ENCODE measurements at places on chromosomes 2 and 18. TPM values are rescaled to one million over a fixed set of nuclear protein-coding genes. Genes with fewer than 3 reads are reported as not detected.

- H3K27me3 ChIP-seq = no peaks in the 10 kb centered on the region
- H3K36me3 ChIP-seq = no peaks in the 10 kb centered on the region
- no peak overlapping the region for H3K27ac ChIP-seq
- H3K4me3 ChIP-seq = no peak overlapping the region
Measured at GRCh38 chr2:67880291-67880761, 182.5 kb downstream of the C1D start.

GRCh38 chr18:43303376-43303775 is 26.1 kb upstream of the SYT4 start:
- no peak overlapping the region for H3K4me3 ChIP-seq
- H3K27me3 ChIP-seq = no peaks in the 10 kb centered on the region
- H3K36me3 ChIP-seq = no peaks in the 10 kb centered on the region
- H3K27ac ChIP-seq = no peak overlapping the region
- H3K4me1 ChIP-seq = no peaks in the 10 kb centered on the region
- DNase-seq = no peak

Gene LONRF2
- polyA plus RNA-seq = 1.5 TPM

Gene GTF2A1L
- polyA plus RNA-seq = 0.04 TPM

GRCh38 chr18:3153107-3153704 is 66.6 kb downstream of the MYOM1 start:
- no peaks in the 10 kb centered on the region for H3K36me3 ChIP-seq
- no peak overlapping the region for H3K27ac ChIP-seq
- no peak overlapping the region for H3K4me3 ChIP-seq
- DNase-seq = peak; percentile 33

DNA sequence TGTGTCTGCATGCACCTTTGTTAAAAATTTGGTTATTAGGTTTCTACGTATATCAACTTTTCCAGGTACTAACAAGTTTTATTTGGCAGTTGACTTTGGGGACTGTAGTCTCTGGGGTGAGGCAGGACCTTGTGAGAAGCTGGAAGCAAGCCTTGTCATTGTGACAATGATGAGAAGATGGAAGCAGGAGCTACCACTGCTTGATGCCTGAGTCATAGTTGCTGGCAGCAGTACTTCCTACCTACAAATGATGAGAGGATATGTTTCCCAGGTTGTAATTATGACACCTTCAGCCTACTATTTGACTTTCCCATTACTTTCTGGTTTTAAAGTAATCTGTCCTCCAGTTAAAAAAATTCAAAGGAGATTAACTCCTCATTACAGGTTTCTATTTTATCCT is 516.3 kb downstream of the NRXN1 start:
- no peak overlapping the region for H3K4me3 ChIP-seq
- H3K36me3 ChIP-seq = no peaks in the 10 kb centered on the region
- no peak overlapping the region for H3K27ac ChIP-seq
- H3K27me3 ChIP-seq = no peaks in the 10 kb centered on the region
- H3K4me1 ChIP-seq = no peaks in the 10 kb centered on the region
- DNase-seq = no peak

GRCh38 chr18:48675352-48675761 is 136.5 kb downstream of the CTIF start:
- H3K27ac ChIP-seq = no peak overlapping the region
- H3K27me3 ChIP-seq = no peaks in the 10 kb centered on the region
- H3K4me3 ChIP-seq = no peak overlapping the region
- peaks cover 30% of the 10 kb centered on the region for H3K4me1 ChIP-seq
- DNase-seq = peak; percentile 85

DNA sequence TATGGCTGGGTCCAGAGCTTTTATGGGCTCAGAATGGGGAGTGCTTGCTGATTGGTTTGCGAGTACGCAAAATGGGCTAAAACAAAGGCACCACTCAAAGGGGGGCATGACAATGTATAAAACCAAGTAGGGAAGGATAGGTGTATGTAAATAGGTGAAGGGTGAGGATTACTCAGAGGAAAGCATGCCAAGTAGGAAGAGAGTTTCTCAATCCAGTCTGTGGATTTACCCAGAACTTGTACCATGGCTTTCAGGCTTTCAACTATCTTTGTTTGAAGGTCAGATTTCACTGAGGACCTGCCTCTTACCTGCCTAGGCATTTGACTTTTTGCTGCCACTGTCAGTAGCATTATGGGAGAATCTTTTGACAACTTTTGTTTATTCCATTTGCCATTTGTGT is 92.3 kb downstream of the RAB3GAP1 start:
- no peak overlapping the region for H3K4me3 ChIP-seq
- DNase-seq = no peak
- no peaks in the 10 kb centered on the region for H3K4me1 ChIP-seq
- no peaks in the 10 kb centered on the region for H3K36me3 ChIP-seq
- no peak overlapping the region for H3K27ac ChIP-seq

- H3K4me3 ChIP-seq = no peak overlapping the region
- no peaks in the 10 kb centered on the region for H3K4me1 ChIP-seq
- H3K27ac ChIP-seq = no peak overlapping the region
- no peak for DNase-seq
- no peaks in the 10 kb centered on the region for H3K27me3 ChIP-seq
Measured at GRCh38 chr18:68244786-68245185, 470.1 kb downstream of the TMX3 start.

DNA sequence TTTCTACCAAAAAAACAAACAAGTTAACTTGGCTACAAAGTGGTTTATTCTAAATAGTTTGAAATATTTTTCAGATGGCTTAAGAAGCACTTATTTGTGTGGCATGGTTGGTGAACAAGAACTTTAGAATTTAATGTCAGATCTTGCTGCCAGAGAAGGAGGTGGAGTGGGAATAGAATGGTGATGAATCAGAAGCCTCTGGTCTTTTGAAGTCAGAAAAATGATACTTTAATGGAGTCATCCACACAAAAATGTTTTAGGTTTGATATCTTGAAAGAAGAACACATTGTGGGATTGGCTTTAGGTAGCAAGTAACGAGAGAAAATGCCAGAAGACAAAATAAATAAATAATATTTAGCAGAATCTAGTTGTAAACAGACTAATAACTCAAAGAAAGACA is 243.1 kb upstream of the FANCL start:
- H3K4me1 ChIP-seq = no peaks in the 10 kb centered on the region
- H3K27ac ChIP-seq = no peak overlapping the region
- no peaks in the 10 kb centered on the region for H3K36me3 ChIP-seq
- no peak overlapping the region for H3K4me3 ChIP-seq
- no peaks in the 10 kb centered on the region for H3K27me3 ChIP-seq
- no peak for DNase-seq

DNA sequence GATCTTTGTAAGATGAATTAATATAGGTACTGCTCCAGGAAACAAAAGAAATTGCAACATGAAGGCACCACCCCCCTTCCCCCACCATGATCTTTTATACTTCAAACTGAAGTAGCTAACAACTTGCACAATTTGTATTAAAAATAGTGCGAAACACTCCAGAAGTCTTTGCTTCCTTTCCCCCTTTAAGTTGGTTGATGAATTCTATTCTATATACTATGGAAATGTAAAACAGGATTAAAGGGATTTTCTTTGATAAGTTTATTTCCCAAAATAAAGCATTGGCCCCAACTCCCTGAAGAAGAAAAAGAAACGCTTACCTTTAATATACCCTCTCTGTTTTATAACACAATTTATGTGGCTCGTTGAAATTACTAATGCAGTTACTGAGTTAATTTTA is 227.1 kb downstream of the ARHGAP15 start:
- no peak overlapping the region for H3K27ac ChIP-seq
- no peak for DNase-seq
- no peaks in the 10 kb centered on the region for H3K4me1 ChIP-seq
- H3K27me3 ChIP-seq = no peaks in the 10 kb centered on the region
- H3K4me3 ChIP-seq = no peak overlapping the region

Gene BOK
- polyA plus RNA-seq = 14.9 TPM

- DNase-seq = peak; percentile 35
- no peak overlapping the region for H3K4me3 ChIP-seq
- H3K27me3 ChIP-seq = no peaks in the 10 kb centered on the region
- peak overlapping the region; percentile 81 for H3K27ac ChIP-seq
- no peaks in the 10 kb centered on the region for H3K36me3 ChIP-seq
- peaks cover 29% of the 10 kb centered on the region for H3K4me1 ChIP-seq
Measured at GRCh38 chr2:74843433-74843832, 9.5 kb downstream of the HK2 start.

GRCh38 chr2:240410004-240410403 is 25.5 kb upstream of the GPC1 start:
- H3K4me1 ChIP-seq = no peaks in the 10 kb centered on the region
- H3K27ac ChIP-seq = no peak overlapping the region
- DNase-seq = no peak
- H3K36me3 ChIP-seq = no peaks in the 10 kb centered on the region

Gene PSMA8
- not detected for polyA plus RNA-seq

- DNase-seq = no peak
- no peaks in the 10 kb centered on the region for H3K36me3 ChIP-seq
- no peak overlapping the region for H3K4me3 ChIP-seq
- H3K4me1 ChIP-seq = no peaks in the 10 kb centered on the region
Measured at GRCh38 chr2:105125920-105126319, 88.1 kb downstream of the MRPS9 start.

DNA sequence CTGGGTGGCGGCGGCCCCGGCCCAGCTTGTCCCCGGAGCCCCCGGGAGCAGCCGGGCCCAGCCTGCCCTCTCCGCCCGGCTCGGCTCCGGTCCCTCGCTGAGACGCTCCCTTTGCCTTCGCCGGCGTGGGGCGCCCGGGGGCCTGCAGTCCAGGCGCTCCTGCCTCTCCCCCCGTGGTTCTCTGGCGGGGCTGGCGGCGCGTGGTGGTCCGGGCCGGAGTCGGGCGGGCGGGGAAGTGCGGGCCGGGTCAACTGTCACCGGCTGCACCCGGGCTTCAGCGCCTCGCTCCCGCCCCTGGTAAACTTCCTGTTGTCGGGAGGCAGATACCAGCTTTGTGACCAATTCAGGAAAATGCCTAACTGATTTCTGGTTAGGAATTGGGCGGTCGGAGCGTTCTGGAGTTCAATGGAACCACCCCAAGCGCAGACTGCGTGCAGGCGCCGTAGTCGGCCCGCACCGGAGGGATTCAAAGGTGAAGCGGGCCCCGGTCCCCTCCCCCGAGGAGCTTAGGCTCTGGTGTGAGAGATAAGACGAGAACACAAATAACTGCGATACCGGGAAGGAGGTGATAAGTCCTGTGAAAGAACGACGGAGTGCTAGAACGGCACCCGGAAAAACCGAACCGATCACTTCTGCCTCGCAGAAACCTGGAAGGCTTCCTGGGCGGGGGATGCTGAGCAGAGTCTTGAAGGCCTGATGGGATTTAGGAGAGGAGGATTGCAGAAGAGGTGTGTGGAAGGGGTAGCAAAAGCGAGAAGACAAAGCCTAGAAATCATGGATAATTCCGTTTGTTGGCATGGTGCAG is 891 bp downstream of the CAB39 start:
- H3K27me3 ChIP-seq = no peaks in the 10 kb centered on the region
- peak overlapping the region; percentile 85 for H3K4me3 ChIP-seq
- H3K36me3 ChIP-seq = no peaks in the 10 kb centered on the region
- peak; percentile 85 for DNase-seq

DNA sequence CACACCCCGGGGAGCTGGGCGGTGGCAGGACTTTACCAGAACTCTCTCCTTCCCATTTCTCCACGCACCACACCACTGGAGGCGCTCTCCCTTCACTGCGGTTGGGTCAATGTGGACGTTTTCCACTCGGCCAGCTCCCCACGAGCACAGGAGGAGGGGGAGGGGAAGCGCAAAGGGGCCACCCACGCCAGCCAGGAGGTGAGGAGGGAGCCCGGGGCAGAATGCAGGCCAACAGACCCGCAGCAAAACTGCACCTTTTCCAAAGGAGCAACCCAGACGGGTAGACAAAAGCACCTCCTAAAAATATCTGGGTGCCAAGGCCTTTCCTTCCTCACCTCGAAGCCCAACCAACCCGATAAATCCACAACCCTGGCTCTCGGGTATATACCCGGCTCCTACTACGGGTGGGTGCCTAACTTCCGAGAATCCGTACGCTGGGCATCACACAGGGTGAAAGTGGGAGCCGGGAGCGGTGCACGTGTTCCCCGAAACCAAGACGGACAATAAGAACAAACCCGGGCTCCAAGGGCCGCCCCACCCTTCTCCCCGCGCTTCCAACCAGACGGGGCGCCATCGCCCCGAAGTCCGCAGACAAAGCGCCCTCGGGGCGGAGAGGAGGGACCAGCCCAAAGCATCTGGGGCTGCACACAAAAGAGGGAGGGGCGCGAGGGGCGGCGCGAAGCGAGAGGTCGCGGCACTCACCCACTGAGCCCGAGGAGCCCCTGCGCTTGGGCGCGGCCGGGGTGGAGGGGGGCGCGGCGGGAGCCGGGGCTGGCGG is 1.0 kb downstream of the RTN4 start:
- H3K4me3 ChIP-seq = peak overlapping the region; percentile 89
- DNase-seq = peak; percentile 93
- H3K27ac ChIP-seq = peak overlapping the region; percentile 89
- no peaks in the 10 kb centered on the region for H3K36me3 ChIP-seq
- no peaks in the 10 kb centered on the region for H3K27me3 ChIP-seq
- H3K4me1 ChIP-seq = peaks cover 22% of the 10 kb centered on the region

Gene SMARCAL1
- polyA plus RNA-seq = 8.9 TPM

DNA sequence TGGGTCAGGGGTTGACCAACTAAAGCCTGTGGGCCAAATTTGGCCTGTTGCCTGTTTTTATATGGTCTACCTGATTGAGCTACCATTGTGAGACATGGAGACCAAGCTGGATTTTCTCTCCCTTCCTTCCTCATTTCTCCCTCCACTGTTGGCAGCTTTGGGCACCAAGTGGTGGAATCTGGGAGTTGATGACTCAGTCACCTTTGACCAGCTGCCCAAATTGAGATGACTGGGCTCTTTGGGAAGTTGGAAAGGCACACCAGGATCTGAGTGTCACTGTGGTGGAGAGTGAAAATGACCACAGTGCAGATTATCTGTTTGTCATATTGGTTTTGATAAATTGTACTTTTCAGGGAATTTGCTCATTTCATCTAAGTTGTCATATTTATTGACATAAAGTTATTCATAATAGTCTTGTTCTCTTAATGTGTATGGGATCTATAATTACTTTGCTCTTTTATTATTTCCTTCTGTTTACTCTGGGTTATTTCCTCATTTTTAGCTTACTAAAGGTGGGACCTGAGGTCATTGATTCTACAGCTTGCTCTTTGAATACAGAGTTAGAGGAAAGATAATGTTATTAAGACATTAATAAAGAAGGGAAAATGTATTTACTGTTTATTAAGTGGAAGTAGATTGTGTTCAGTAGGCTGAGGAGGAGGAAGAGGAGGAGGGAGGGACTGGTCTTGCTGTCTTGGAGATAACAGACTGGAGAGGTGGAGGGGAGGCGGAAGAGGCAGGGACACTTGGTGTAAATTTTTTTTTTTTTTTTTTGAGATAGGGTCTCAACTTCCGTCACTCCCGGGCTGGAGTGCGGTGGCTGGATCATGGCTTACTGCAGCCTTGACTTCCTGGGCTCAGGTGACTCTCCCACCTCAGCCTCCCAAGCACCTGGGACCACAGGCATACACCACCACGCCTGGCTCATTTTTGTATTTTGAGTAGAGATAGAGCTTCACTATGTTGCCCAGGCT is 31.8 kb downstream of the AGFG1 start:
- no peaks in the 10 kb centered on the region for H3K36me3 ChIP-seq
- no peak overlapping the region for H3K4me3 ChIP-seq
- peak; percentile 20 for DNase-seq
- H3K4me1 ChIP-seq = peaks cover 23% of the 10 kb centered on the region
- H3K27ac ChIP-seq = peak overlapping the region; percentile 4

Gene NYAP2
- polyA plus RNA-seq = 0.07 TPM

Gene FBLN7
- polyA plus RNA-seq = not detected

- no peak overlapping the region for H3K4me3 ChIP-seq
- H3K27ac ChIP-seq = no peak overlapping the region
- no peaks in the 10 kb centered on the region for H3K36me3 ChIP-seq
Measured at GRCh38 chr18:48545757-48546321, 7.0 kb downstream of the CTIF start.
